ENCODE measurements at places on chromosomes 7 and 10.

DNA sequence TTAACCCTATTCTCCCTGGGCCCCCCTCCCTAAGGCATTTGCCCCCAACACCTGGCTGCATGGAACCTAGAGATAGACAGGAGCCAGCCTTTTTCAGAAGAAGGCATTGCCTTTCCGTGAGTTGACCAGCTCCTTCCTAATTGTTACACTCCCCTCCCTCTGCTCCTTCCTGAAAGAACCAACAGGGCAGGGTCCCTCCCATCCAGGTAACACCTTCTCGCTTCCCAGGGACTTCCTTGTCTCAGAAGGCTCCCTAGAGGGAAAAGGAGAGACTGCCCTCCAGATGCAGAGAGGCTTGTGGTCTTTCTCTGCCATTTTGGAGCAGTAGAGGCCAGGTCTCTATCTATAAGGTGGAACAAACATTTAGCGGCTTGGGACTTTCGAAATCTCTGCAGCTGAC, 31.9 kb downstream of the PALD1 start:
- DNase-seq = no peak

GRCh38 chr10:20147684-20148083, 331.5 kb downstream of the PLXDC2 start:
- DNase-seq = no peak

DNA sequence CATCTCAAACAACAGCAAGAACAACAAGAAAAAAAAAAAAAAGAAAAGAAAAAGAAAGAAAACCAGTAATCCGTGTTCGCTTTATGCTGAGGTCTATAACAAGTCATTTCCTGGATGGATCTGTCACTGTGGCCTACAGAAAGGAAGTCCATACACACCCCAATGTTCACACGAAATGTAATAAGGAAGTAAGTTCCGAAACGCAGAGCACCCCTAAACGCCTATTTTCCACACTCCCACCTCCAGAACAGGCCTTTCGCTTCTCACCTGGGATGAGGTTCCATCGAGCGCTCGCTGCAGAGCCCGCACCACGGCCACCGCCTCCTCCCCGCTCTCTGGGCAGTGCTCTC, 735 bp downstream of the ZNF394 start:
- DNase-seq = no peak

DNA sequence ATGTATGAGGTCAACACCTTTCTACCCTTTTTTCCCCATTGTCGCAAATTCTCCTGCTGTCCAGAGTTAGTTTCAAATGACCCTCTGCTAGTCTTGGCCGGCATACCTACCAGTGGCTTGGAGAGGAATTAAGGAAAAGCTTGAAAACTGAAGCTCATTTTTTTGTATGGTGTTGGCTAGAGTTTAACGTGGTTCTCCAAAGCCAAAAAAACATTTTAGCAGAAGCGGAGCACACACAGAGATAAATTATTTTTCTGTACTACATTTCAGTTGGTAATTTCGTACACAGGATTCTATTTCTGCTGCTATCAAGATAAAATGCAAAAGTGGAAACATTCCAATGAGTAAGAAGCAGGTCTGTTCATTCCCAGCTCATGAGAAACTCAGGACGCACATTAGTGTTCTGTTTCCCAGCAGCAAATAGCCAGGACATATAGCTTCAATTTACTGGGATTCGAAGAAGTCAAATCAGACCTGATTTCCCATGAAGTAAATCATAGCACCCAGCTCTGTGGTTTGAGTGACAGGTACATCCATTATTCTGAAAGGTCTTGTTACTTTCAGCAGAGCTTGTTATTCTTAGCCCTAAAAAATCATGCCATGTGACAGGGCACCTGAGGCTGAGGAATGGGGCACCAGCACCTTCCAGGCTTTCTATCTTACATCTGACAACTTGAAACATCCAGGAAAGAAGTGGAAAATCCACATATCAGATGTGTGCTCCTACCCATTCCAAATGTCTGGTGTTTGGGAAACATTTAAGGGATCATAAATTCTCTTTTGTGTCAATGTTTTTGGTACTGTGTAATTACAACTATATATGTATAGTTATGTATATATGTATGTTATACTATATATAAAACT, 215.9 kb upstream of the C7orf33 start:
- DNase-seq = no peak

GRCh38 chr7:73986158-73986631, 41.8 kb upstream of the ELN start:
- no peak for DNase-seq

DNA sequence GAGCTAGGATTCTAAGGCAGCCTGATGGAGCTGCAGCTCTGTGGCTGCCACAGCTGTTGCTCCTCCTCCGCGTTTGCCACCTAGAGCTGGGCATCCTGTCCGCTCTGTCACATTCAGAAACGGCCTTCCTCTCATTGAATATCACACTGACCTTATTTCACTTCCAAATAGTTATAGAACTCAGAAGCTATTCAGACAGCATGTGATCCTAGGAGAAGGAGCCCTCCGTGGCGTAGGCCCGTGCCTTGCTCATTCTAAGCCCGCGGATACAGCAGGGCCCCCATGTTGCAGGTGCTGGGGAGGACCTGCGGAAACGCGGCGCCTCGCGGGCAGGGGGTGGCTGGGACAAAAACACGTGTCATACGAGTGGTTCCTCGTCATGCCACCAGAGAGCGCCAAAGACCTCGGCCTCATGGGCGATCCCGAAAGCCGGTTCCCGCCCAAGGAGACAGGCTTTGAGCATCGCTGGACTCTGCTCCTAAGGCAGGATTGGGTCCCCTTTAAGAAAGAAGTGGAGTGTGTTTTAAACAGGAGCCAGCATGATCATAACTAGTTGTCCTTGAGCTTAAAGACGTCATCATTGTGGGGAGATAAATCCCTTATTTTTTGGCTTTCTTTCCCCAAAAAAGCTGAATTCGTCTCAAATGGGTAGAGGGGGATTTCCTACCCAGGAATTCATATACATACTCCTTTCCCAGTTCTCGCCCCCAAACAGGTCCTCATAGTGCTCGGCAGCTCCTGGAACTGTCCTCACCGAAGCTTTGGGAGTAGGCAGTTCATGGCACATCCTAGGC, 17.9 kb upstream of the FIGNL1 start:
- DNase-seq = peak; percentile 76

DNA sequence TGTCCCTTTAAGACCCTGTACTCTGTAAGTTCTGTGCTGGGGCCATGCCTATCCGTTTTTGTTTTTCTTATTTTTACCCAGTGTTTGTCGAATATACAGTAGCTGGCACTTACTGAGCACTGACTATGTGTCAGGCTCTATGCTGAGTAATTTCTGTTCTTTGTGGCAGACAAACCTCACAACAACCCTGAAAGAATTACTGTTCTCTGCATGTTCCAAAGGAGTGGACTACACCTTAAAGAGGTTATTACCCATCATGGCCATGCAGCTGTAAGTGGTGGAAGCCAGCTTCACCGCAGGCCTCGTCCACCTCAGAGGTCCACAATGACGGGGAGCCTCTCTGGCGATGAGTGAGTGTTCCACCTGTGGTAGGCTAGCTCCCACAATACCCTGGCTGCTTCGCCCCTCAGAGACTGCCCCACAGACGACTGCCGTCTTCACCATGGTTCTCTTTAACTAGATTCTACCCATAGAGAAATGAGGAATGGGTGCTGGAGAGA, 30.1 kb upstream of the RBM20 start:
- DNase-seq = no peak

GRCh38 chr7:561631-562373, 42.2 kb upstream of the PDGFA start:
- peak; percentile 64 for DNase-seq

All from left hindlimb (tissue), 1 donor.